ENCODE measurements at places on chromosomes 1 and 21.

- DNase-seq = no peak
Observed at GRCh38 chr21:45592626-45593134, 50.4 kb upstream of the SLC19A1 start.

DNA sequence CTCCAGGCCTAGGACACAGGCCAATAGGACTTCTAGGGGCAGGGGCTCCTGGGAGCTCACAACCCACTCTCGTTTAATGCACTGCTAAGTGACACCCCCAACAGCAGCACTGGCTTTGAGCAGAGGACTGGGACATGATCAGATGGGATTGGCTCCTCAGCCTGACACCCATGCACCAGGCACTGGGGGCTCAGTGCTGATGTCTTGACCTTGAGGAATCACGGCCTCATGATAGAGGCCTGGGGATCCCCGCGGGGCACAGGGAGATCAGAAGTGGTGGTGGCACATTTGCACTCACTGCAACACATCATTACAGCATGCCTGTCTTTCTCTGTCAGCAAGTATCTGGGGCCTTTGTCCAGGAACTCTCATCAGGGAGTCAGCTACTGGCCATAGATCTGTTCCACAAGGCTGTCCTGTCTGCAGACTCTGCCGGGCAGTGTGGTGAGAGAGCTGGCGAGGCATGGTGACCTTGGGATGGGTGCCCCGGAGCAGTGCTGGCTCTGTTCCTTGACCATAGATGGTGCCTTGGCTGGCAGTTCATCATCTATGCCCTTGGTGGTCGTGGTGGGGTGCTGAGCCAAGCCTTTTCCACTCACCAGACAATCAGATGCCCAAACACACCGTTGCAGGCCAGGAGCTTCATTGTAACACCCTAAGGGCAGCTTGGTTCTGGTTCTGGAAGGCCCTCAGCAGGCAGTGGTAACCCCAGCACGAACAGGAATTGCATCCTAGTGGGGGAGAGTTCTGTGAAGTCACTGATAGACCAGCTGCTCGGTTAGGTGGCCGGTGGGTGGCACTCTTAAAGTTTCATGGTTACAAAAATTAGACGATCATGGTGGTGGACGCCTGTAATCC, 22.2 kb upstream of the PARP1 start:
- no peak for DNase-seq

GRCh38 chr1:153831026-153831425, 55.8 kb downstream of the SLC27A3 start:
- no peak for DNase-seq

DNA sequence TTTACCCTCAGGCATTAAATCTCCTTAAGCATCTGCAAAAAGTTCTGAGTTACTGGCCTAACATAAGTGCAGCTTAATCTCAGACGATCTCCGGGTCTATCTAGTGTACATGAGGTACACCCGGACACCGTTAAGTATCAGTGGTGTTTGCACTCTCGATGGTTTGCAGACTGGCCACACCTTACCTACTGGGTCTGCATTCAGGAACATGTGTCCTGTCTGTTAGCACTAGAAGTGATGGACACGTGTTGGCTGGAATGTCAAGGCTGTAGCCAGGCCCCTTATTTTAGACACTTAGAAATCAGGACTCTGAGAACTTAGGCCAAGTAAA, 783 bp upstream of the AGL start:
- no peak for DNase-seq

GRCh38 chr1:31708324-31708723, 4.5 kb upstream of the COL16A1 start:
- DNase-seq = no peak

DNA sequence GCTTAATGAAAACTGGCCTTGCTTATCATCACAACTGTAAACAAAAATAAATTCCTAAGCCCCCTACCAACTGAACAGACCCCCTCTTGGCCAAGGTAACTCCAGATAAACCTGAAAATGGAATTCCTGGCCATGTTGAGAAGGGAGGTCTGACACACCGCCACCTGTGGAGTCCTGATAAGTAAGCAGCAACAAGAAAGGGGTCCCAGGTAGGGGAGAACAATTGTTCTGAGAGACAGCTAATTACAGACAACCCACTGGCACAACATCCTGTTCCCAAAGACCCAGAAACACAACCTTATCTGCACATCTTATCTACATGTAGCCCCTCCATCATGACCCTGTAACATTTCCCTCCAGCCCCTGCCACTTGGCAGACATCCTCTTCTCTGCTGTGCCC, 91.2 kb upstream of the TNR start:
- DNase-seq = no peak

DNA sequence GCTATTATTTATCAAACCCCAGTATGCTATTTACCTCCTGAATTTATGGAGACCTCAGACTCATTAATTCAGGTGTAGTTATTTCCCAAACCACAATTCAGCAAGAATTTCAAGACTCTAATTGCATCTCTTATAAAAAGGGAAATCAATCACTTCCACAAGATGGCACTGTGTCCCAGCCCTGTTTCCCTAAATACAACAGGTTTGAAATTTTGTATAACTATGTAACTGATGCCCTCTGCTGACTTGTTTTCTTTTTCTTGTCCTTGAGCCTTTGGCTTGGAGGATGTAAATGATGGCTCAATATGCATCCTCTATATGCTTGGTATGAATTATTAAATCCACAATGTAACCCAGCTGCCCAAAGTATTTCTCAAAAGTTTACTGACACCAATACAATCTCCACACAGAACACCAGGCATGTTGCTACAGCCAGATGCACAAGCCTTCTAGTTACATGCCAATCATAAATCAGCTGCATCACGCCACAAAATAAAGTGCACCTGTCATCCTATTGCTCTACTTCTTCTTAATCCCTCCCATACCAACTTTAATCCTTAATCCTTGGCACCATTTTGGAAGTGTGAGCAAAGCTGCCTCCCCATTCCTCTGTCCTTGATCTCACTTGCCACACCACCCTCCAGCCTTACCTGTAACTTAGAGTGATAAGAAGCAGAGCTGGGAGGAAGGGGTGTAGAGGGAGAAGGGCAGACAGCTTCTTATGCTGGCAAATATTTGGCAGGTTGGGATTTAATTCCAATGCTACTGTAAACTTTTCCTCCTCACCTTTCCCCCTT, 9.0 kb downstream of the C1orf105 start:
- no peak for DNase-seq

GRCh38 chr1:100395913-100396312, 43.6 kb downstream of the CDC14A start:
- DNase-seq = no peak

- no peak for DNase-seq
Observed at GRCh38 chr1:201185527-201186128, 5.0 kb upstream of the IGFN1 start.

- no peak for DNase-seq
Observed at GRCh38 chr1:23291706-23292105, 52.4 kb downstream of the HNRNPR start.

- no peak for DNase-seq
Observed at GRCh38 chr1:210117198-210117597, 115.4 kb upstream of the SERTAD4 start.

DNA sequence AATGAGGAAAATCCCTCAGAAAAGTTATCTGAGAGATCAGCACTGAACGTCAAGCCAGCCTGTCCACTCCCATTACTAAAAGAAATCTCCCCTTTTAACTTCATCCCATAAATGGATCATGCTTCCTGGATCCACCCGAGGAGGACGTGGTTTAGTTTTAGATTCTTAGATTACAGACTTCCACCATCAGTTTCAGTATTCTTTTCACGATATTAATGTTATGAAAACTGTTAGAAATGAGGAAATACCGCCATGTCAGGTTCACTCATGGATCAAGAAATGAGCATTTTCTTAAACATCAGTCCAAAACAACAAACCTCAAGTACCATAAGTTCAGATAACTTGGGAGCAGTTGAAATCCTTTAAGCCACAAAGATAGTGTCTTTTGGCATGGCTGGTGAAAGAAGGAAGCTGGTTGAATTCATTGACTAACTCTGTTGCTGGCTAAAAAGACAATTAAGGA, 49.8 kb downstream of the NFIA start:
- DNase-seq = no peak

- DNase-seq = no peak
Observed at GRCh38 chr21:40696246-40696645, 150.7 kb downstream of the DSCAM start.

- DNase-seq = no peak
Observed at GRCh38 chr1:117638759-117639158, 32.9 kb downstream of the TENT5C start.
